ENCODE measurements at places on chromosomes 6 and 20.

DNA sequence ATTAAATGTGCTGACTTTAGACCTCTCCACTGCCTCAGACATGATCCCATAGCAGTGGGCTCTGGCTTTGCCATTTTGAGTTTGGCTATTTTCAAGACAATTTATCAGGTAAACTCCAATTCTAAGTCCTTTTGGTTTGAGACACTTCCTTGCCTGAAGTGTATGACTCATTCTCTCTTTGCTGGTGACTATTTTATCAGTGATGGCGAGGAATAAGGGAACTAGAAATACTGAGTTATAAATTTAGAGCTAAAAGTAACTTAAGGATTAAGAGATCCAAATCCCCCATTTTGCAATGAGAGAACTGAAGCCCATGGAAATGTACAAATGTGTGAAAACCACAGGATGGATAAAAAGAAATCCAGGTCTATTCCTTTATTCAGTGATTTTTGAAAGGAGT is 30.9 kb upstream of the CD83 start:
- no peak for DNase-seq

DNA sequence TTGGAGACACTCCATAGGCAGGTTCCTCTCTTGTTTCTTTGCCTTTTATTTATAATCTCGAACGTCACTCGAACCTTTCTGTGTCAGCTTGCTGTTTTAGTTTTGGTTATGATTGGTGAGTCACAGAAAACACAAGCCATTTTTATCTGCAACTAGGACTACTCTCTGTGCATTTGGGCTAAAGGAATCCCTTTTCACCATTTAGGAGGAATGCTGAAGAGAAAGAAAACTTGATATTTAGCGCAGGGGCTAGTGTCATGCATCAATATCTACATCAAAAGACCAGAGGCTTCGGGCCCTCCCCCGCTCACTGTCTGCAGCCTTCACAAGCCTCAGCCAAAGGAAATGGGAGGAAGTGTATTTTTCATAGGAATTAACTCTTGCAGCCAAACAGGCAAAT is 507.8 kb upstream of the CITED2 start:
- DNase-seq = no peak

- no peak for DNase-seq
Measured at GRCh38 chr6:138246650-138247440, 28.6 kb upstream of the PBOV1 start.

- DNase-seq = no peak
Measured at GRCh38 chr6:93581371-93581770, 162.0 kb upstream of the EPHA7 start.

- no peak for DNase-seq
Measured at GRCh38 chr6:71349395-71349794, 60.8 kb downstream of the OGFRL1 start.

DNA sequence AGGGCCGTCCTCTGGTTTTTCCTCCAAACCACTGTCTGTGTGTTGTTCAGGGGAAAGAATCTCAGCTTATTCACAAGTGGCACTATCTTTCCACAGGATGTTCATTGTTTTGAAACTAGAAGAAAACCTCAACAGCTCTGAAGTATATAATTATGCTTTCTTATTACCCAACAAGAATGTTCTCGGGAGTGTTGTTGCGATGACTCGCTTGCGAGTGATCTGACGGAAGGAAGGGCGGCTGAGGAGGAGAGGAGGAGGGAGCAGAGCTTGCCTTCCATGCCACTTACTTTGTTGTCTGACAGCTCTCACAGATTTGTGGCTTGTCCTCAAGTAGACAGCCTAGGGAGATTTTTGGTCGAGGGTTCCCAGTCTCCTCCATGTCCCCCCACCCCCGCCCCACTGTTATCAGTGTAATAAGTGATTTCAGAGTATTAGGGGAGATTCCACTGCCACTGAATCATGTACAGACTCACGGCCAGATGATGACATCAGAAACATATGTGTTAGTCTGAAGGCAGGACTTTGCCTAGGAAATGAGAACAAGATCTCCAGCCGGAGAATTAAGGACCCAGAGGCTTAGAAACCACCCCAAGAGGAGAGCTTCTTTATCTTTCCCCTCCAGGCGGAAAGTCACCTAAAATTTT is 80.7 kb upstream of the CCN6 start:
- DNase-seq = peak; percentile 80

GRCh38 chr6:18025596-18025995 is 38.2 kb upstream of the KIF13A start:
- DNase-seq = no peak

GRCh38 chr6:111793711-111794111 is 79.5 kb downstream of the FYN start:
- no peak for DNase-seq
